Central memory CD4-positive, alpha-beta T cell (primary cell): ENCODE measurements at places on chromosomes 6 and 20.

DNA sequence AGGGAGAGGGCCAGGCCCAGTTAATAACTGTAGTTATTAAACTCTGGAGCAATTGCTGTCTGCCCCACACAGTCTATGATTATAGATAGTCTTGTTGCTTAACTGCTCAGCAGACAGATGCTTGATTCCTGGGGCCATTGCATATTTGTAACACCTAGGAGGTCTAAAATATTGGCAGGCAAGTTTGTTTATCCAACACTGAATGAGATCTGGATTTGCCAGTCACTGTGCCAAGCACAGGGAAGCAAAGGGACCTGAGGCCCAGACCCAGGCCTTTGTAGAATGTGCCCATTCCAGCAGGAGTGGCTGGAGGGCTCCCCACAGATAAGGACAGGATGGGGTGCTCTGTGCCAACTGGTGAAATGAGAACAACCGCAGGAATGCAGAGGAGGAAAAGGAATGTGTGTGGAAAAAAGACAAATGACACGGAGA, 17.6 kb upstream of the ENTPD6 start:
- DNase-seq: no peak

GRCh38 chr6:161440299-161440698, 166.4 kb upstream of the AGPAT4 start:
- DNase-seq: no peak

DNA sequence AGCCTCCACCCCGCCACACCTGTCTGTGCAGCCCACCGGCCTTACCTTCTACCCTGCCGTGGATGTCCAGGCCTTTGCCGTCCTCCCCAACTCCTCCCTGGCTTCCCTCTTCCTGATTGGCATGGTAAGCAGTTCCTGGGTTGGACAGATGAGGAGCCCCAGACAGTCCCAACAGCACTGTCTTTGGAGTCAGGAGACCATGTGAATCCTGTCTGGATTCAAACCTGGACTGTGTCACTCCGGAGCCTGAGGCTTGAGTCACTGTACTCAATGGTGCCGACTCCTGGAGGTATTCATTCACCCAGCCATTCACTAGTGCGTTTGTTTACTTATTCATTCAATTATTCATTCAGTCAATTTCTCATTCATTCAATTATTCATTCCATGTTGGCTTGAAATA, 20.0 kb upstream of the LBP start:
- no peak for DNase-seq

GRCh38 chr6:108002365-108003221, 44.6 kb upstream of the SEC63 start:
- DNase-seq: no peak

- DNase-seq: no peak
Measured at GRCh38 chr6:11230158-11231107, 2.0 kb downstream of the NEDD9 start.

DNA sequence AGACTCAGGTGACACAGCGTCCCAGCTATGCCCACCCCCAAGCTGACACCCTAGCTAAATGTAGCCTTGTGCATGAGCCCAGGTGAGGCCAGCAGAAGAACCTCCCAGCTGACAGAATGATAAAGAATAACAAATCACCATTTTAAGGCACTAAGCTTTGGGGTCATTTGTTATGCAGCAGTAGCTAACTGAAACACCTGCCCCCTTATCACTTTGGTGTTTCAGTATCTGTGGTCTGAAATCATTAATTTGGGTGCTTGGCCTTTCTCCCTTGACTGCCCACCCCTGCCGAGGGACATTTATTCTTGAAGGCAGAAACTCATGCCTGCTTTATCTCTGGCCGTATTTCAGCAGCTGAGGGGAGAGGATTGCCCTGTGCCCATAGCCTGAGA, 30.0 kb downstream of the DACT2 start:
- no peak for DNase-seq

DNA sequence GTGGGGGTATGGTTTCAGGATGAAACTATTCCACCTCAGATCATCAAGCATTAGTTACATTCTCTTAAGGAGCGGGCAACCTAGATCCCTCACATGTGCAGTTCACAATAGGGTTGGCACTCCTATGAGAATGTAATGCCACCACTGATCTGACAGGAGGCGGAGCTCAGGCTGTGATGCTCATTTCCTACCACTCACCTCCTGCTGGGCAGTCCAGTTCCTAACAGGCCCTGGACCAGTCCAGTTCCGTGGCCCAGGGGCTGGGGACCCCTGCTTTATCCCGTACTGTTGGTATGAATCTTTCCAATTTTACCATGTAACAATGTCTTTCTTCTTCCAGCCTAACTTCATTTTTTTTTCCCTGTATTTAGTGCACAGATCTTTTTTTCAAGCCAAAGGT, 94.9 kb downstream of the OGFRL1 start:
- no peak for DNase-seq

- DNase-seq: no peak
Measured at GRCh38 chr20:54069501-54069971, 858 bp downstream of the BCAS1 start.

DNA sequence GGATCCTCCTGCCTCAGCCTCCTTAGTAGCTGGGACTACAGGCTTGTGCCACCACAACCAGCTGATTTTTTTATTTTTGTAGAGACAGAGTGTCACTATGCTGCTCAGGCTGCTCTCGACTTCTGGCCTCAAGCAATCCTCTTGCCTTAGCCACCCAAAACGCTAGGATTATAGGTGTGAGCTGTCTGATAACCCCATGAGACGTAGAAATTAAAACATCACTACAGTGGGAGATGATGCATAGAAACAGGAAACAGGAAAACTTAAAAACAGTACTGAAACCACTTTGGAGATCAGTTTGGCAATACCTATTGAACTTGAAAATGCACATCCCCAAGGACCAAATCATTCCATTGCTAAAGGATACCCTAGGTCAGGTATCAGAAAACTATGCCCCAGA, 10.8 kb downstream of the SENP6 start:
- no peak for DNase-seq

GRCh38 chr6:146883640-146884531, 285.1 kb downstream of the ADGB start:
- DNase-seq: no peak

DNA sequence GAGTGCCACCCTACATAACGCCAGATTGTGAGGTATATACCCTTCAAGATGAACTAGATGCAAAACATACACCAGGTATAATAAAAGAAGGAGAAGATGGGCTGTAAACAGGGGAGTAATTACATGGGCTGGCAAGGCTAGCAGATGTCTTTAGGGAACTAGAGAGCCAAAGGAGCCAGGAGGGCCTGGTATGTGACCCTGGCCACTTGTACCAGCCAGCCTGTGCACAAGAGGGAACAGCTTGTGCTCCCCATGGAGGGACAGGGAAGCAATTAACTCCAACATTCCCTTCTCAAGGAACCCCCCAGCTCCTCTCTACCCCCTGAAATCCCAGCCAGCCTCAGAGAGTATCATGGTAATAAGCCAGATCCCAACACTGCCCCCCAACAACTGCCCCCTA, 139.9 kb downstream of the HIVEP2 start:
- no peak for DNase-seq

- DNase-seq: no peak
Measured at GRCh38 chr6:95244751-95245150, 332.6 kb upstream of the MANEA start.

- DNase-seq: no peak
Measured at GRCh38 chr20:51995551-51995951, 193.2 kb upstream of the SALL4 start.

GRCh38 chr6:16805243-16805950, 44.1 kb upstream of the ATXN1 start:
- no peak for DNase-seq

- DNase-seq: no peak
Measured at GRCh38 chr6:77097940-77098339, 365.4 kb downstream of the HTR1B start.

DNA sequence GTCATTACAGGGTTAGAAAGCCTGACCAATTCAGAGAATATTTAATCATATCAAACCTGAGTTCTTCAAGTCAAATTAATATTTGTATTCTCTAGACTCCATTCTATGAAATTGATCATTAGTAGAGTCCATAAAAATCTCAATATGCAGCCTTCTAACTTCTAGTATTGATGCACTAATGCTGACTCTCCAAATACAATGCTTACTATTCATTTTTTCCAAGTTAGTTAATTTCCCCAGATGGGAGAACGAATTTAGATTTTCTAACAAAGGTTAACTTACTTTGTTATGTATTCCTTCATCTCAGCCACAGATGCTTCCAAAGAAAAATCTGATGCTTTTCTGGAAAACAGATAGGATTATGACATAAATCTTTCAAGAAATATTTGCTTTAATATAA, 12.4 kb upstream of the NDRG3 start:
- no peak for DNase-seq

GRCh38 chr6:14046476-14047068, 71.0 kb upstream of the CD83 start:
- peak; percentile 23 for DNase-seq

GRCh38 chr6:15398633-15399275, 152.9 kb downstream of the JARID2 start:
- no peak for DNase-seq

DNA sequence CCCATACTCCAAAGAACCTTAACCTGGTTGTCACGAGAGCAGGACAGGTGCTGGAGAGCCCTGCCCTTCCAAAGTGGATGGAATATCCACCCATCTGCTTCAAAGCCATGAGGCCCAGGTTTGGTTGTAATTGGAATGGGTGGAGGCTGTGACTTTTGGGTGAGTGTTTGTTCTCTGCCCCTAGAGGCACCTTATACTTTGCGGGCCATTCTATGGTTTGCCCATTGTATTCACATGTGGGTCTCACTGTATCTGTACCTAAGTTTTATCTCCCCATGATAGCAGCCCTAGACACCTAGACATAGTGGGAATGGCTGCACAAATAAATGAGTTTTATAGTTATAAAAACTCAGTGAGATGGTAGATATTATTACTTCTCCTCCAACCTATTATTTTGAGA, 67.1 kb upstream of the NAA20 start:
- DNase-seq: no peak

- DNase-seq: peak; percentile 1
Measured at GRCh38 chr6:143844006-143844405, 868 bp downstream of the LTV1 start.

DNA sequence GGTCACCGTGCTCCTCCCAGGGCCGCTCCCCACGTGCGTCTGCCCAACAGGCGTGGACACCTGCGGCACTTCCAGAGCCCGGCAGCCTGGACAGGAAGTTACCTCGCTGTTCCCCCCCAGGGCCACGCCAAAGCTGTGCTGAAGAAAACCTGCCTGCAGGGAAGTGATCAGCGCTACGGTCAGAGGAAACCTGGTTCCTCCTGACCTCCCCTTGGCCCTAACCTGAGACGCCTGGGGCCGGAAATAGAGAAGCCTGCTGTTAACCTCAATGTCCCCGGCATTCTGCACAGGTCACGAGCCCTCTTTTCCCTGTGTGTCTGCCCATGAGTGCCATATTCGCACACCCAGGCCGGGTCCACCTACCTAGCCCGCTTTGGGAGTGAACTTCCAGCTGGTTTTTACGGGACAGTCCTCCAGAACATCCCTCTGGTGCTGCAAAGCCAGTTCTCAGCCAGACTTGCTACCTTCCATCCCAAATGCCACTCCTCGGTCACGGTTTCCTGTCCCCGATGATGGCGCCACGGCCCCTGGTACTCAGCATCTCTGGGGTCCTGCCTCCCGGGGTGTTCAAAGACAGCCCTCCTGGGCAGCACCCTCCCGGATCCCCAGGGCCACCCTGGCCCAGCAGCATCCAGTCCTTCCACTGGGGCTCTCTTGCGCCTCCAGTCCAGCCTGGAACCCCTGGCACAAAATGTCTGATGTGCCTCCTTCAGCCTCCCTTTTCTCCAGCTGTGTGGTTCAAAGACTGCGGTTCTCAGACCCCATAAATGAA, 12.0 kb upstream of the IRF4 start:
- no peak for DNase-seq

DNA sequence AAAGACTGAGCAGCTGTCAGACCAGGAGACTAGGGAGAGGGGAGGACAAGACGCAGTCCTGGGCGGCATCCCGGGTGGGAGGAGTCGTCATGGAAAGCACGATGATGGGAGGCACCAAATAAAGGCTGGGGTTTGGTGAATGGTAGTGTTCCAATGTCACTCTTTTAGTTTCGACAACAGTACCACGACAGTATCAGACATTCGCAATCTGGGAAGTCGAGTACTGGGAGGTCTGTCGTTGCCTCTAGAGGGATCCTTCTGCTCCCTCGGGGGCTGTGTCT, 32.1 kb downstream of the PSMG4 start:
- no peak for DNase-seq

GRCh38 chr6:28488916-28489365, 26.7 kb downstream of the GPX6 start:
- no peak for DNase-seq

- DNase-seq: no peak
Measured at GRCh38 chr20:19519466-19519865, 238.6 kb upstream of the RIN2 start.

GRCh38 chr6:162942866-162943265, 215.1 kb downstream of the PACRG start:
- no peak for DNase-seq

DNA sequence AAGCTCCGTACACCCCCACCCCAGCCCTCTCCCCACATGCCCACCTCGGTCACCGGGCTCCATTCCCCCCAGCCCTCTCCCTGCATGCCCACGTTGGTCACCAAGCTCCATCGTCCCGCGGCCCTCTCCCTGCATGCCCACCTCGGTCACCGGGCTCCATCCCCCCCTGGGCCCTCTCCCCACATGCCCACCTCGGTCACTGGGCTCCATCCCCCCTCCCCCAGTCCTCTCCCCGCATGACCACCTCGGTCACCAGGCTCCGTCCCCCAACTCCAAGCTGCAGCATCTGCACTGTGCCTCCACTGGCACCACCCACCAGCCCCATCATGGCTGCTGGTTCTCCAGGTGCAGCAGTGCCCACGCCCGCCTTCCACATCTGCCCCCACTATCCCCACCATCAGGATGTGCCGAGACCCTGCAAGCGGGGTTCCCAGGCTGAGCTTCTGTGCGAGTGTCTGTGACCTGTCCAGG, 16.8 kb downstream of the TAF4 start:
- no peak for DNase-seq

- DNase-seq: no peak
Measured at GRCh38 chr6:34573567-34574183, 17.5 kb upstream of the SPDEF start.

DNA sequence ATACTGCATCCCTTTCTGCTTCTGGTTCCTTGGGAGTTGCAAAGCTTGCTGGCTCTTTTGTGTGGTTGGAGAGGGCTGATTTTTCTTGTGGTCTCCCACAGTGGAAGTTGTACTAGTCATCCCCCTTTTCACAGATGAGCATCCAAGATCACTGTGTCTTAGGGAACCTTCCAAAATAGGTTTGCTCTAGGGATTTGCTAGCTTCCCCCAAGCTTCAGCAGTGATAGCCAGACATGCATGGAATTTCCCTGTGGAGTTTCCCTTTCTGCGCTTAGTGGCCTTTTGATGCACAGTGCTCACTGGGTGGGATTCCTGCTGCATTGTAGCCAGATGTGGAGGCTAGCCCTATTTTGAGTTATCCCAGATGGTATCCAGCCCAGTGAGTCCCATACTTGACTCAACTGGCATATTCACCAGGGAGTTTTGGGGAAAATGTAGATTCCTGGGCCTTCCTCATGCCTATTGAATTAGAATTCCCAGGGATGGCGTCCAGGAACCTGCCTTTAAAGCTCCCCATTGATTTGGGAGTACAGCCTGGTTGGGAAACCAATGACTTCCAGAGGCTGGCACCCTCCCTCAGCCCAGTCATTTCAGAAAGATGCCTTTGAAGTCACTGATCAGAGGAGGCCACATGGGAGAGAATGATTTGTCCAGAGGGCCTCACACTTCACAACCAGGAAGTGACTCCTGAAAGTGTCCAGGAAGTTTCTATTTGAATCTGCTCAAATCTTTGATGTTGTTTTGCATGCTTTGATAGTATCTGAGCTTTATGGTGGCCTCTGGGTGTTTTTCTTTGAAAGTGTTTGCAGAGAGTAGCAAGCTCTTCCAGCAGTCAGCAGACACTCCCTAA, 25.9 kb downstream of the PPARD start:
- no peak for DNase-seq
